AG08395 (cell line): ENCODE measurements at places on chromosomes 11 and 22.

DNA sequence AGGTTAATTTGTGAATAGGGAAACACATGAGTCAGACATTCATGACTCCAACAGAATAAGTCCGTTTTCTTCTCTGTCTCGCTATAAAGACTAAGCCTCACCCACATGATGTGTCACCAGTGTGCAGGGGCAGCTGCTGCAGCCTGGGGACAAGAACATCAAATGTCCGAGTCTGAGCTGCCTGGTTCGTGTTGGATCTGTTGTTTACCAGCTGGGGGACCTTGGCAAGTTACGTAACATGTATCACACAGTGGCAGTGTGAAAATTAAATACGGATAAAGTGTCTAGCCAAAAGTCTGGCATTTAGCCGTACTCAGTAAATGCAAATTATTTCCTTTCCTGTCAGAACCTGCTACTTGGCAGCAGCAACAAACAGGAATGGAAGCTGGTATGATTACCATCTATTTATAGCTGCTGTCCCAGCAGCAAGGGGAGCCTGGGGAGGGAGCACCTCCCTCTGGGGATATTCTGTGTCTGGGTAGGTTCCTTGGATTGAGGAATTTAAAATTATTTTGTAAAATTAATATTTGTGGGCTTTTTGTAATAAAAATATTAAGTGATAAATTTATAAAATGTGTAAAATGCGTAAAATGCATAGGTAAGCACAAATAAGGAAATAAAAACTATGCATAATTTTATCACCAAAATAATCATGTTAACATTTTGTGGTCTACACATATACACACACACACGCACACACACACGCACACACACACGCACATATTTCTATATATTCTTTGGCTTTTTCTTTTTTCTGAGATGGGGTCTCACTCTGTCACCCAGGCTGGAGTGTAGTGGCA is 1.3 kb upstream of the CLDN25 start:
- peak; percentile 57 for DNase-seq

- no peak for DNase-seq
These were observed 5.9 kb downstream of the PLXNB2 start for GRCh38 chr22:50301581-50301991.

DNA sequence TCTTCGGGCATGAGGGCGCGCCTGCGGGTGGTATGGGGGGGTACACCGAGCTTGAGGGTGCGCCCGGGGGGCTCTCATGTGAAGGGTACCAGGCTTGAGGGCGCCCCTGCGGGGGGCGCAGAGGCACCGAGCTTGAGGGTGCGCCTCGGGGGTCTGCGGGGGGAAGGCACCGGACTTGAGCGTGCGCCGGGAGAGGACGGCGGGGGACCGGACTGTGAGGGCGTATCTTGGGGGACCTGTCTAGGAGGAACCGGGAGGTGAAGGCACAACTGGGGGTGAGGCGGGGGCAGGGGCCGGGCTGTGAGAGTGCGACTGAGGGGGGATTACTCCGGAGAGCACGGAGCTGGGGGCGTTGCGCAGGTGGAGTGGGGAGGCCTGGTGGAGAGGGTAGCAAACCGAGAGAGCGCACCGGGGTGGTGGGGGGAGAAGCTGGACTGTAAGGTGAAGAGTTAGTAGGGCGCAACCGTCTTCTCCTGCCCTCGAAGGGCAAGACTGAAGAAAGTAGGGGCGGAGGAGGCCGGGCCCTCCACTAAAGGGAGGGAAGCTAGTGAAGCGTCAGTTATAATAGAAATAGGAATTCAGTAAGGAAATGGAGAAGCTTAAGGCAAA is 1.1 kb upstream of the DDX6 start:
- DNase-seq = peak; percentile 6

GRCh38 chr11:111186308-111186915 is 59.1 kb upstream of the POU2AF2 start:
- no peak for DNase-seq

DNA sequence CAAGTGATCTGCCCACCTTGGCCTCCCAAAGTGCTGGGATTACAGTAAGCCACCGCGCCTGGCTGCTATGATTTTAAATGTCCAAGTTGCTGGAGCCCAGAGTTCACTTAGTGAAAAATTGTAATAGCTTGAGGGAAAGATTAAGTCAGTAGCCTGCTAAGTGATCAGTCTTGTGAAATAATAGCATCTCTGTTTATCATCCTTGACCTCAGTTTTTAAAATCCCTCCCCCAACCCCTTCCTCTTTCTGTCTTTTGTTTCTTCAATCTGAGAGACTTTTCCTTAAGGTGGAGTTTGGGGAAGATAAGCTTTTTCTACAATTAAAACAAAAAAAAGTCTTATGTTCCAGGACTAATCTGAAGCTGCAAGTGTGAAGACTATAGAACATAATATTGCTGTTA is 6.4 kb downstream of the HIPK3 start:
- no peak for DNase-seq

DNA sequence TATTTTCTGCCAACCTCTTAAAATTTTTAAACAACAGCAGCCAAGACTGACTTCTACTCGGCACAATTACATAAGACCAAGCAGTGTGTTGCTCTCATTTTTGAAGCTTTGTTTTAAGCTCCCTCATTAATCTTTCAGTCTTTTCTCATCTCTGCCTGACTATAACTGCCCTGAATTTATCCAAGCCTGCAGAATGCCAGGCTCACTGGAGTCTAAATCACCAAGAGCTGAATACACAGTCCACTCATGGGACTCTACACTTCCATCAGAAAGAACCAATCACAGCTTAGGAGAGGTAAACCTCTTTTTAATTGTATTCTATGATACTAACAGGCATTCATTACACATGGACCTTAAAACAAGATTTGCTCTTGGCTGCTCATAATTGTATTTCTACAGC is 178.7 kb downstream of the CADM1 start:
- no peak for DNase-seq

- DNase-seq = no peak
These were observed 22.7 kb upstream of the RASD2 start for GRCh38 chr22:35517769-35518530.

DNA sequence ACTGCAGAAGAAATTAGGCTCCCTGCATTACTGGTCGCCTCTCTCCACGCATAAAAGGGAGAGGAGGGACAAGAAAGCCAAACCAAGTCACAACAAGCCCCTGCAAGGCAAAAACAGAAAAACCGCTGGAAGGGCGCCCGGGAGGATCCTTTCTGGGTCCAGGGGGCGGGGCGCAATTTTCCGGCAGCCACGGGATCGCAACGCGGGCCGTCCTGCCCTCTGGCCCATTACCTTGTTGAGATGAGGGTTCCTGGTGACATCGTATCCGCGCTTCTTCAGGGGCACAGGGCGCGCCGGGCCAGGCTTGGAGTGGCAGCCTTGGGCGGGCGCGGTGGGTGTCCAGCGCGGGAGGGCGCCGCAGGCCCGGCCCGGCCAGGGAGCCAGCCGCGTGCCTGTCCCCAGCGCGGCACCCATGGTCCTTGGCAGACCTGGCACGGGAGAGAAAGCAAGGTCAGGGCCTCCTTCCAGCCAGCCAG is 847 bp downstream of the ME3 start:
- DNase-seq = peak; percentile 36

- no peak for DNase-seq
These were observed 7.2 kb downstream of the MRGPRF start for GRCh38 chr11:69005631-69006368.

DNA sequence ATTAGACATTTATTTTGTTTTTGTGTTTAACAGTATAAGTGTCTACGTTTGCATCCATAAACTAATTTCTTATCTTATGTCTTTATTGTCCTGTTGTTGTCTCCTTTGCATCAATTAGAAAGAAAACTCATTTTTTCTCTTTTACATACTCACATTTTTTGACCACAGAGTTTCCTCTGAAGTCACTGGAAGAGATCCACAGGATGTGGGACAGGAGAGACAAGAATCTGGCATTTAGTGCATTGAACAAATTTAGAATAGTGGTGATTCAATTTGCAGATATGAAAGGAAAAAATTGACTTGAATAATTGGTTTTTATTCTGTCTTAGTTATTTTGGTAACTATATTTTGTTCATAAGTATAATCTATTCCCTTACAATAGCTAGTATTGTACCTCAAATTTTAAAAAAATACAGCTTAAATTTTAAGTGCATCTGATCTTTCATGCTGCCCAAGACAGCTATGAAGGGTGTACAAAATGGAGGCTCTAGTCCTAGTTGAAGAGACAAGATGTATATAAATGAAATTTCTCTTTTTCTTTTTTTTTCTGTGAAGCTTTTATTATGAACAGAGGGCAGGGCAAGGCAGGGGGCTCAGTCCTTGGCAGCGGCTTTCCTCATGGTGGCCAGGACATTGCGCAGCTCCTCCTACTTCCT is 24.4 kb downstream of the HORMAD2 start:
- DNase-seq = peak; percentile 31

DNA sequence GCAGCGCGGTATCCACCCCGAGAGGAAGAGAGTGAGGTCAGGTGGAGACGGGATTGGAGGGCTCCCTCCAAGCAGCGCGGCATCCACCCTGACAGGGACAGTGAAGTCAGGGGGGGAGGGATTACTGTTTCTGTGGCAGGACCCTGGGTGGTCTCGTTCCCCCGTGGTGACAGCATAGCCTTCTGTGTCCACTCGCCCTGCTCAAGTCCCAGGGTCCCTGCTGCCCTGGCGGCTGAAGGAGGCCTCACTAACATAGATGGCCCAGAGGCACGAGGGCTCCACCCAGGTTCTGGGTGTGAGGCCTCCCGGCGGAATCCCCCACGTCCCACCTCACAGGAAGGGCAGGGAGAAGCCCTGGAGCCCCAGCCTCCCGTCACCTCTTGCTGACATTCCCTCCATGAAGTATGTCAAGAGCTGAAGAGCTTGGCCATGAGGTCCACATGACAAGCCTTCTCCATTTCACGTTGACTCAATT is 636.1 kb downstream of the BRD1 start:
- no peak for DNase-seq

DNA sequence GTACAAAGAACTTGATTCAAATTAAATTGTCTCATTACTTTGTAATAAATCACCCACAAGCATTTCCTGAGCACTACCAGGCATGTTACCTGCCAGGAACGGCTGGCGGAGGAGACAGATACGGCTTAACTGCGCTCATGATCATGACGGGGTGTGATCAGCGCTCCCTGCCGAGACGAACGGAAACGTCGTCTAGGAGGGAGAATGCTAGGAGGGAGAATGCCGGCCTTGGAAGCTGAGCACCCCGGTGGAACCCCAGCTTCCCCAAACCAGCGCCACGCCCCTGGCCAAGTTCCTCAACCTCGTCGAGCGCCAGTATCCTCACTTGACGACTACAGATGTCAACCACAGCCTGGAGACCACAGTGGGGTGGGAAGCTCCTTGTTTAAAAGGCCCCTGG is 272.8 kb downstream of the CTTN start:
- no peak for DNase-seq

GRCh38 chr11:125337836-125338834 is 157.9 kb downstream of the FEZ1 start:
- no peak for DNase-seq

GRCh38 chr11:69922596-69923111 is 103.4 kb upstream of the FGF3 start:
- DNase-seq = no peak

DNA sequence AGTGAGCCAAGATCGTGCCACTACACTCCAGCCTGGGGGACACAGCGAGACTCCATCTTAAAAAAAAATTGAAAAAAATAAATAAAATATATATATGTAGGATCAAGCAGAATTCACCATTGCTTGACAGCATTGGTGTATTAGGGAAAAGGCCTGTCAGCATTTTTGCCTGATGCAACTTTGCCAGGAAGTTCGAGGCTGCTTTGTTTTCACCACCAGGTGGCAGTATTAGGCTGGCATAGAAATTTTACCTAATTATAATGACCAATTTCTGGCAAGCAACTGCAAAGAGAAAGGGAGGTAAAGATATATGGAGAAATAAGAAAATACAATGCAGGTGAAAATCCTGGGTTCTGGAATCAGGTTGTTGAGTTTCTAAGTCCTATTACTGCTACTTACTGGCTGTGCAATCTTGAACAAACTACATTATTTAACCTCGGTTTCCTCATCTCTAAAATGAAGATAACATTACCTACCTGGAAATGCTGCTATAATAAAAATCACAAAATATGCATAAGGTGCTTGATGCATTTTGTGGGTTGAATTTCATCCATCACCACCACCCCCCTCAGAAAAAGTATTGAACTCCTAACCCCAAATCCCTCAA is 24.7 kb downstream of the LAYN start:
- DNase-seq = peak; percentile 61

GRCh38 chr22:47036936-47037485 is 274.6 kb downstream of the TBC1D22A start:
- DNase-seq = no peak

GRCh38 chr11:91209306-91209705 is 986.5 kb upstream of the CHORDC1 start:
- no peak for DNase-seq

DNA sequence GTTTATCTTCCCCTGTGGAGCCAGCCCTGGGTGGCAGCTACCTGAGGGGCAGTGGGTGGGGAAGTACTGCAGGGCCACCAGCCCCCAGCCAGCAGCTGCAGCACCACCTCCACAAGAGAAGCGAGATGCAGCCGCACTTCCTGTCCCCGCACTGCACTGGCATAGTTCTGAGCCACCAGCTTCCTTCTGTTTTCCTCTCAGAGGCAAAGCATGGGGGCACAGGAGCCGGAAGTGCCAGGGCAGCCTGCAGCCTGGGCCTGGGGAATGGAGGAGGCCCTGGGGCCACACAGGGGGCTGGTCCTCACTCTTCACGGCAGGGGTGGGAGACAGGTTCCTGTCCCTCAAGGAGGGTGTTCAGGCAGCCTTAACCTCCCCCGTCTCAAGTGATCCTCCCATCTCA is 11.9 kb upstream of the SH3BP1 start:
- no peak for DNase-seq

DNA sequence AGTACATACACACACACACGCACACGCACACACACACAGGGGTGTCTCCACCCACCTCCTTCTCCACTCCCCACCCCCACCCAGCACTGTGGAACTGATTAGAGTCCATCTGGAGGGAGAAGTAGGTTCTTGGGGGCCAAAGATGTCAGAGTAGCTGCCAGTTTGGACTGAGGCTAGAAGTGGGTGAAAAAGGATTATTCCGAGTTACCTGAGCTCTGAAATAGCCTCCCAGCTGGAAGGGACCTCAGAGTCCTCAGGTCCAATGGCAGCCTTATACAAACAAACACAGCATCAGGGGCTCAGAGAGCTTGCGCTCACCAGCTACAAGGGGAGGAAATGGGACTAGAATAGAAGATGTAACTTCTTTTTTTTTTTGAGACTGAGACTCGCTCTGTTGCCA is 20.8 kb downstream of the IL10RA start:
- no peak for DNase-seq

GRCh38 chr11:44913502-44913901 is 37.2 kb downstream of the TP53I11 start:
- no peak for DNase-seq

DNA sequence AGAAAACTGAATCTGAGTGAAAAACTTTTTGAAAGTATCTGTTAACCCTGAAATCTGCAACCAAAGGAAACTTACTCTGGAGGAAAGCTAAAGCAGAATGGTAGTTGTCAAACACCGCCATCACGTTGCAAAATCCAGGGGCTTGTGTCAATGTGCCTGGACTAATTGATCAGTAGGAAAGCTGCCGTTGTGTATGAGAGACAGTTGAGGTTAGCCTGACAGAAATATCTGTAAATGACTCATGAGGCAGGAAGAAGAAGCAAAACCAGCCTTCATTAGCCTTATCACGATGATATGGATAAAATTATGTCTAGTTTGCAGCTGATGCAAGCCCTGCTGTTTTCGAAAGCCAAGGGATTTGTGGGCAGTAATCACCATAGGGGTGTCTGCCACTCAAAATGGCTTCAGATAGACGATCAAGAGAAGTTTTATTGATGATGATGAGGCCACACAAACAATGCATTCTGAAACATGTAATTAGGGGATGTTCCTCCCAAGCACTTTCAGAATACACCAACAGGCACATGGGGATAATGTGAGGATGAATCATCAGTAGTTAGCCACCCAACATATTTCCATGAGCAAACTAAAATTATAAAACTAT is 8.9 kb downstream of the SCGB1A1 start:
- DNase-seq = peak; percentile 61
